ENCODE measurements at places on chromosomes 12 and 14.

DNA sequence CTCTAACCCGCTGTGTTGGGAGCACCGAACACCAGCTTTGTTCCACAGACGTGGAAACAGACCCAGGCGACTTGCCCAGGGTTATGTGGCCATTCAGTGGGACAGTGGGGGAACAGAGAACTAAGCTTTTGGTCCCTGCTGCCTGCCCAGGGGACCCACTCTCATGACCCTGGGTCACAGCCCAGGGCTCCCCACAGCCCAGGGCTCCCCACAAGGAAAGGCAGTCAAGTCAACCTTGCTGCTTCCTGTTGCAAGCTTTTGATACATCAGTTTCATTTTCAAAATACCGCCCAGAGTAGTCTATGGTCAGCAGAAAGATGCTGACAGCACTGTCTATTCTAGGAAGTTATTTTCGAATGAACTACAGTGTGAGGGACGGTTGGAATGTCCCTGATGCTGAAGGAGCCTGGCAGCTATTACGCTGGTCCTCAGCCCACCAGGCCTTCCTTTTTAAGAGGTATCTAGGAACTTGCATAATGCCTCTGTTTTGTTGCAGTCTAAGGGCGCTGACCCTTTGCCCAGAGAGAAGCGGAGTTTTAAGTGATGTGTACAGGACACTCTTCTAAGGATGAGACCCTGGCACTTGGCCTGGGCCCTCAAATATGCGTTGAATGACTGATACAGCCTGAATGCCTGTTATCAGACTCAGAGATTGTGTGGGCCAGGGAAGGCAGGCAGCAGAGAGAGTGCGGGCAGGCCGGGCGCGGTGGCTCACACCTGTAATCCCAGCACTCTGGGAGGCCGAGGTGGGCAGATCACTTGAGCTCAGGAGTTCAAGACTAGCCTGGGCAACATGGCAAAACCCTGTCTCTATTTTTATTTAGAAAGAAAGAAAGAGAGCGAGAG, 12.6 kb upstream of the TTC7B start:
- no peak for DNase-seq

DNA sequence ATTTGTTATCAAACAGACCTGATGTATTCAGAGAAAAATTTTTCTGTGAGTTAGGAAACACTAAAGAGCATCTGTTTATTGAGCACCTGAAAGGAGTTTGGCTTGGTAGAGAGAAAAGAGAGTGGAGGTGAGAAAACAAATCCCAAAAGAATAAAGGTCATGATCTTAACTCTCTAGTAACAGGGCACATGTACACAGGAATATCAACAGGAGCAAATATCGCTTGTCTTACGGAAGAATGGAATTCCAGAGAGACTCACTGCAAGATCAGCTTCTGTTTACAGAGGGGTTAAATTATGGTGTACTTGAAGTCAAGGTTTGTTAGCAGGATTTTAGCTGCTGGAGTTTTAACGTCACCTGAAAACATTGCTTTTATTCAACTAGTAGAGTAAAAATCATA, 78.8 kb downstream of the SPPL3 start:
- DNase-seq = no peak

DNA sequence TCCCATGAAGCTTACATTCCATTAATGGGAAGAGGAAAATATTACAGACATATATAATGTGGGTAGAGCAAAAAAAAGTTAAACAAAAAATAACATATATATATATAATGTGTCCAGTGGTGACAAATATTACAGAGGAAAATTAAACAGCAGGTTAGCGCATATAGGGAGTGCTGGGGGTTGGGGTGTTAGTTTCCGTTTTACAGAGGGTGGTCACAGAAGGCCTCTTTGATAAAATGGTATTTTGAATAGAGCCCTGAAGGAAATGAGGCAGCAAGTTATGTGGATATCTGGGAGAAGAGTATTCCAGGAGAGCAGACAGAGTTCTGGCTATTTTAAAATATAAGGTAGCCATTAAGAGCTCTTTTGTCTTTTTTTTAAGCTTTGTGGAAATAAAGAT, 73.2 kb downstream of the DCAF5 start:
- no peak for DNase-seq

DNA sequence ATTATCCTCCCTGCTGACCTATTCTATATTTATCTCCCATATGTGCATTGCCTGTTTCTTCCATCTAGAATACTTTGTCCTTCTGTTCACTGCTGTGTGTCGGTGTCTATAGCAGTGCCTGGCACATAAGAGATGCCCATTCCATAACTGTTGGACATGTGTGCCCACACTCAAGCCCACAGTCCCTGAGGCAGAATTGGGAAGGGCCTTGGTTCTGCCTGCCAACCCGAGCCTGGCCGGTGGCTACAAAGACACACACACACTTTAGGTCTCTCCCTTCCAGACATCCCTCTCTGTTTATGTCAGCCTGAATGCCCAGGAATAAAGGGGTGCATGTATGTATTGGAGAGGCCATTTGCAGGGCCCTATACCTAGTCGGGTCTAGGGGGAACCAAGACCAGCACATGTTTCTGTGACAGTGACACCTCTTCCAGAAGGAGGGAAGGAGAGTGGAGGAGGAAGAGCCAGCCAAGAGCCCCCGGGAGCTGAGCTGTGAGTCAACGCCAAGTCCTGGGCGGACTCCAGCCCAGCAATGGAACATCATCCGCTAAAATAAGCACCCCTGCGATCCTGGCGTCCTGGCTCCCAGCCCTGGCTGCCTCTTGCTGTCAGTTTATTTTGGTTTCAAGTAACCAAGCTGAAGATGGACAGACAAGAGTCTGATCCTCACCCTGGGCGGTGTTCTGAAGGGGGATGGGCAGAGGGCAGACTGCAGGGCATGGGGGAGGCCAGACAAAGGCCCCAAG, 4.3 kb upstream of the ASB2 start:
- no peak for DNase-seq

DNA sequence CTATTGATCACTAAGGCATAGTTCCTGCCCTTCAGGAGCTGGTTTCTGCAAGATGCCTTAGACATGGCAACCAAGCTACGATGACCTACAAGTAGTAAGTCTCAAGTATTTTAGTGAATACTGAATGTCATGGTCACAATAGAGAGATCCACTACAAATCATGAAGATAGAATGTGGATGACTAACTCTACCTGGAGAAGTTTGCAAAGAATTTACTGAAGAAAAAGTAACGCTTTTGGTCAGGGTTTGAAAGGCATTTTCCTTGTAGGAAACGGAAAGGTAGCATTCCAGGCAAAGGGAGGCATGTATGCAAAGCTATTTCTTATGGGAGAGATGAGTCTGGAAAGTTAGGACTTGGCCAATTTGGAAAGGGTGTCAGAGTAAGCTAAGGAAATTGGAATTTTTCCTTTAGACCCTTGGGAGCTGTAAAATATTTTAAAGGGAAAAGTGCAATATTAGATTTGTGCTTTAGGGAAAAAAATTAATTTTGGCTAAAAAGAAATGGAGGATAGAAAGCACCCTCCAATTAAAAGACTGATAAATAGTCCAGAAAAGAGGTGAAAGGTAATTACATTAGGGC, 377.5 kb downstream of the EGLN3 start:
- no peak for DNase-seq

- DNase-seq = peak; percentile 70
Measured at GRCh38 chr14:50560931-50561285, 963 bp downstream of the ATL1 start.

DNA sequence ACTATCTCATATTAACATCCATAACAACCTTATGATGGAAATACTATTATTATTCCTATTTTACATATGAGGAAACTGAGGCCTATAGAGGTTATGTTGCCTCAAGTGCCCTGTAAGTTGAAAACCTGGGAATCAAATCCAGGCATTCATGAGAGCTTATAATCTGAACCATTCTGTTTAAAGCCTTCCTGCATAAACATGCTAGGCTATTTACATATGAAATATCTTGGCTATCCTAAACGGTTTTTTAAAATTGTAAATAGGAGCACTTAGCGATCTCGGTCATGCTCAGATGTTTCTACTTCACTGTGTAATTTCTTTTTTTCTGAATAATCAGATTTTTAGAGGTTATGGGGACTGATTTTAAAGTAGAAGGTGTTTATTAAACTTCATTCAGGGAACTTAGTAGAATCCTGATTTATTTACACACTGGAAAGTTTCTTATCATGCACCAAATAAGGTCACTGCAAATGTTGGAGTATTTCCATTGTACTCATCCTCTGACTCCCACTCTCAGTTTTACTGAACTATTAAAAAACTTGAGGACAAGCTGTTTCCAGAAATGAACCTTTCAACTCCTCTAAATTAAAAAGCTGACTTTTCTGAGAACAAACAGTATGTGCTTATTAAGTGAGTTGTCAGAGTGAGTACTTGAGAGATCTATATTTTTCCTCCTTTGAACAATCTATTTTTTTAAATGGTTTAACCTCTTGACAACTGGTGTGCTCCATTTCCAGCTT, 141.7 kb downstream of the PIK3C2G start:
- DNase-seq = no peak

GRCh38 chr14:65258391-65258790, 154.1 kb upstream of the FUT8 start:
- DNase-seq = no peak

DNA sequence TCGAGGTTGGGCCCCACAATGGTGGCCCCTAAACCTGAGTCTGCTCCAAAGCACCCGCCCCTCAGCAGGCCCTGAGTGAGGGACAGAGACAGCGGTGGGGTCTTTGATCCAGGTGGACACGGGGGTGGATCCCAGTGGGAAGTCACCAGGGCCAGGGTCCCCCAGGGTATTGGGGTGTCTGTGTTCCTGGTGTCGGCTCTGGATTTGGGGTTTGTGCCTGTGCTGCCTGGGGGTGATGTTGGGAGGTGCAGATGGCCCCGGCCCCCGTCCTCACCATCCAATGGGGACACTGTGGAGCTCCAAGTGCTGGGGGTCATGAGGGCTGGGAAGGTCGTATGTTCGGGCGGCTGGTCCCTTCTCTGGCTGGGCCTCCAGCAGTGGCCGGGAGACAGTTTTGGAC, 354.2 kb downstream of the TMEM121 start:
- no peak for DNase-seq

- DNase-seq = no peak
Measured at GRCh38 chr14:47167402-47167801, 508.0 kb downstream of the MDGA2 start.

DNA sequence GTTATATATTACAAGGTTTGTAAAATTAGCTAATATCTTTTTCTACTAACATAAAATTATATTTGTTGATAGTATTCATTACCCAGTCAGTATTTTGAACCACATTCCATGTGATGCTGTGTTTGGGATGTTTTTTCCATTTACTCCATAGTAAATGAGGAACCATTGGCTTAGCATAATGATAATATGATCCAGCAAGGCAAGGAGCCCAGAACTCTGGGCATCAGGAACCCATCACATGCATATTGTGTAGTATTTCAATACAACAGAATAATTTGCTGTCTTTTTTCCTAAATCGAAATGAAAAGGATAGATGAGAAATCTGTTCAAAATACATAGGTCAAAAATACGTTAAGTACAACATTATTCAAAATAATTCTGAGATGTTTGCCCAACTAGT, 48.7 kb upstream of the GARIN2 start:
- no peak for DNase-seq

- DNase-seq = no peak
Measured at GRCh38 chr14:81313775-81314429, 86.2 kb downstream of the STON2 start.

- no peak for DNase-seq
Measured at GRCh38 chr12:111035578-111036301, 115.4 kb upstream of the MYL2 start.

DNA sequence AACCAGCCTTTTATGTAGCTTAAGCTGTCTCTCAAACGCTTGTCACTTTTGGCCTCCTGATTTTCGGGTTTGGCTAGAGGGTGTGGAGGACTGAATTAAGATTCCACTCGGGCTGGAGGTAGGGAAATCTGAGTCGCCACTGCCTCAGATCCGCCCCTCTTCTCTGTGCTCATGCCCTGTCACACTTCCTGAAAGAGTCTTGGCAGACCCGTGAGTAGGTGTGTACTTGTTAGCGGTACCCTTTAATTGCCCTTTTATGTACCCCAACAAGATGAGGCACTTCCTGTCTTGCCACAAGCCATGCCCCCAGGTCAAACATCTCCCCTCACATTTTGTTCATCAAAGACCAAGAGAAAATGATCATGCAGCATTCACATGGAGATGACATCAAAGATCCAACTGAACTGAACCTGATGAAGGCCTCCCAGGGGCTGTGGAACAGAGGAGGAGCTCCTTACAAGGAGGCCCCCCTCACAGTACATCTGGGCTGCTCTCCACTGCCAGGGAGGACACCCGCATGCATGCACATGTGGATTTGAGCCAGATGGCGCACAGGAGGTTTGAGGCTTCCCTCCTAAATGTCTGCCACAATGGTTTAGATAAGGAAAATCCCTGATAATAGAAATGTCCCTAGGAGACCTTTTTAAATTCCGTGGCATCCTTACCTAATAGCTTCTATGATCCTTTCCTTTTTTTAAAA, 86.5 kb upstream of the CDKN3 start:
- no peak for DNase-seq

- no peak for DNase-seq
Measured at GRCh38 chr12:74515849-74516248, 21.8 kb upstream of the ATXN7L3B start.

GRCh38 chr12:40942326-40942725, 245.8 kb upstream of the PDZRN4 start:
- no peak for DNase-seq

DNA sequence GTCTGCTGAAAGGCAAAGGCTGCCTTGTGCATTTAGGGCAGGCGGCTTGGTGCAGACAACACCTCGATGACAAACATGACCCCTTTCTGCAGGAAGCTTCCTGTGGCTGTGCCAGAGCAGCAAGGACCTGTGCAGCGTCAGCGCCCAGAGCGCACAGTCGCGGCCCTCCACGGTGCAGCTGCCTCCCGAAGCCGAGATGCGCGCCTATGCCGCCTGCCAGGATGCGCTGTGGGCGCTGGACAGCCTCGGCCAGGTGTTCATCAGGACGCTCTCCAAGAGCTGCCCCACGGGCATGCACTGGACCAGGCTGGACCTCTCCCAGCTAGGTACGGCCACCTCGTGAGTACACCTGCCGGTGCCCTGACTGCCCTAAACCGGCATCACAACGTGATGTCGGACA, 57.3 kb downstream of the ANKRD9 start:
- DNase-seq = no peak

DNA sequence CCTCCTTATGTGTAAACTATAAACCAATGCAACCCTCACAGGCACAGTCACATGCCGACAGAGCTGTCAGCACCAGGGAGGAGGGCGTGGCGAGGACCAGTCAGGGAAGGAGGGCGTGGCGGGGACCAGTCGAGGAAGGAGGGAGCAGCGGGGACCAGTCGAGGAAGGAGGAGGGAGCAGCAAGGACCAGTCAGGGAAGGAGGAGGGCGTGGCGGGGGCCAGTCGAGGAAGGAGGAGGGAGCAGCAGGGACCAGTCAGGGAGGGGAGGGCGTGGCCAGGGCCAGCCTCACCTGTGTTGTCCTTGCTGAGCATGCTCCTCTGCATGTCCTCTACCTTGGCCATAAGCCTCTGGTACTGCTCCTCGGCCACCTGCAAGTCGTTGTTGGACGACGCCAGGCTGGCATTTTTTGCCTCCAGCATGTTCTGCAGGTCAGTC, 24.2 kb downstream of the GOLGA3 start:
- no peak for DNase-seq

- peak; percentile 51 for DNase-seq
Measured at GRCh38 chr12:55899082-55899481, 28.6 kb downstream of the PYM1 start.
